NCI-H510A treated with DMSO at 0.1 percent for 48 hours (cell line): ENCODE measurements at places on chromosomes 2 and 18.

DNA sequence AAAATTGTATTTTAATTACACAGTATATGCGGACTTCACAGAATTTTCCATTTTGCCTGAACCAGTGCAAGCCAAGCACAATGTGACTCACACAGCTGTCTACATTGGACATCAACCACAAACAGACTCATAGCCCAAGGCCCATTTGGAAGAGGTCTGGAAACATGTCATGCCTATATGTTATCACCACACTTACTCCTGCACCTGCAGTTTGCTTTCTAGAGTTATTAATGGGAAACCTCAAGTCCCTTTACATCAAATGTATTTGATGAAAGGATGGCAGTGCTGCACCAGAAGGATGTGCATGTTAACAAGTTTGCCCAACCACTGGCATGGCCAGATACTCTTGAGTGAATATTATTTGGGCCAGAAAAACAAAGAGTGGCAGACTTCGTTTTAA lies 548.9 kb upstream of the CDH2 start:
- DNase-seq = no peak

DNA sequence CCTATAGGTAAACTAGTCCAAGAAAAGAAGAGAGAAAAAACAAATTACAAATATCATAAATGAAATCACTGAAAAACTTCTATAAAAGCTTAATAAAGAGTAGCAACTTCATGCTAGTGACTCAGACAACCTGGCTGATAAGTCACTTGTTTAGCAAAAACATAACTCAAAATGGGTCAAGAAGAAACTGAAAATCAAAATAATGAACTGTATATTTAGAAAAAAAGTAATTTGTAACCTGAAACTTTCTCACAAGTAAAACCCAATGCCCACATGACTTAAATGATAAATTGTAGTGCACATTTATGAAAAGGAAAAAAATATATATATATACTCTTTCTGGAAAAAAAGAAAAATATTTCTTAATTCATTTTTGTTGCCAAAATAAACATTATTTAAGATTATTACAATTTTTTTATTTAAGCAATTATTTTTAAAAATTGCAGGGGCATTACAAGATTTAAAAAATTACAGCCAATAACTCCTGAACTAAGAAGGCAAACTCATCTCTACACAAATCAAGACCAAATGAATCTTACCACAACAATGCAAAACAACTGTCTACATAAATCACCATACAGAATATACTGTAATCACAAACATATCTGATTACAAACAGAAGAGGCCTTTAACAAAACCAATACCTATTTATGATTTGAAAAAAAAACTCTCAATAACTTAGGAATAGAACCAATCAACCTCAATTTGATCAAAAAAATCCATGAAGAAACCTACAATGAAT lies 406.3 kb downstream of the CDH7 start:
- no peak for DNase-seq

DNA sequence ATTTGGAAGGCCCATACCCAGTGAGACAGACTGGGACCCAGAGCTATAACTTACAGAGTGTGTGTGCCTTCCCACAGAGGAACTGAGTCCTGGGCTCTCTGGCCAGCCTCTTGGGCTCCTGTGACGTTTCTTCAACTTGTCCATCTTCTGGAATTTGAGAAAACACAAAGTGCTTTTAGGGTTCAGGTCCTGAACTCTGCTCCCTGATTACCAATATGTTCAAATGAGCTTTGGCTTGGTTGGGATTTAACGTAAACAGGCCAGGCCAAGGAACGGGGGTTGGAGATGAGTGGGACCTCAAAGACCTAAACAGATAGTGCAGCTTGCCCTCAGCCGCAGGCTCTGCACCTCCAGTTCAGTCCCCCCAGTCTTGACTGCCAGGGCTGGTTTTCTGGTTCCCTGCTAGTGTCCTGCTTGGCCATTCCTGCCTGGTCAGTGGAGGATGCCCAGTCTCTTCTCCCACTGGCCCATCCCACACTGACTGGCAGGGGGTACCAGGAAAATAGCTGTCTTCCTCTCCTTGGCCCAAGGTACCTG lies 44.9 kb downstream of the TMEM17 start:
- DNase-seq = no peak

DNA sequence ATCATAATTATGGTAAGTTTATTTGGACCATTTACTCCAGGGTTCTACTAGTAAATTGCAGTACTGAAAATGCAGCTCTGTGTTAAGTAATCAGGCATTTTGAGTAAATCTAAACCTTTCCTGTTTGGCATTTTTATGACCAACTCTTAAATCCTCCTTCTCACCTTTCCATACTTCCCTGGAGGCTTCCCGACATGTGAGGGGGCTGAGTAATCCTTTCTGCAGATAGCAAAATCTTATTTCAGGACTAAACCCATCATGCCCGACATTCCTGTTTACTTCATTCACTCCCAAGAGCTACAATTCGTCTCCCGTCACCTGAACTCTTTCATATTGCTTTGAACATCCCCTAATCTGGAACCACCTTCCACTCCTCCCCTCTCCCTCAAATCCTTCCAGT lies 296.6 kb downstream of the IKZF2 start:
- DNase-seq = no peak

GRCh38 chr2:196413821-196414274 lies 225.7 kb upstream of the CCDC150 start:
- DNase-seq = no peak

DNA sequence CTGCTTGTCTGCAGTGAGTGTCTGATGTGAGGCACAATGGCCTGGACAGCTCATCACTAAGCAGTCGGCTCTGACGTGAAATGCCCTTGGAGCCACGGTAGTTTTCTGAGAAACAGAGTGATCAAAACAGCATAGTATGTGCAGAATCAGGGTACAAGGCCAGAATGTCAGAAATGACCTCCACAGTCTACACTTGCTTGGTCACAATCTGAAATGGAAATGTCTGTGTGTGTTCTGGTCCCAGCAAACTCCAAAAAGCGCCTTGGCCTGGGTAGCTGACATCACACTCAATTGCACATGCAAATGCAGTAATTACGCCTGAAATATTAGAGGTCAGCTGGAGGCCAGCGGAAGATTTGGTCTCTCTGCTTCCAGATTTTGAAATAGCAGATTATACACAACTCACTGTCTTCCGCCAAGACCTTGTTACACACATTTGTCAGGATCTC lies 95.4 kb downstream of the CTAGE1 start:
- DNase-seq = no peak

DNA sequence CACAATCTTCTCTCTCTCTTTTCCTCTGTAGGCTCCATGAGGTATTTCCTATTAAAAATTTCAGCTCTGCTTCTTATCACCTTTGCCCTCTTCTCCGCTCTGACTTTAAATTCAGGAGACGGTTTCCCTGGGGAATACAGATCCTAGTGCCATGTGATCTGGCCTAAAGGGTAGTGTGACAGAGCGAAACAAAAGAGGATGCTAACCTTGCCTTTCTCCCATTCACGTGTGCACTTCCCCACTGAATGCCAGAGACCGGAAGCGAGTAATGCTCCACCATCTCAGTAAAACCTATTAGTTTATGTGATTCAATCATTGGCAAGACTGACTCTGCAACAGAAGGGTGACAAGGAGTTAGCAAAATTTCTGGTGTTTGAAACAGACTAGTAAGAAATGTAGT lies 358.3 kb downstream of the ZNF521 start:
- DNase-seq = no peak

DNA sequence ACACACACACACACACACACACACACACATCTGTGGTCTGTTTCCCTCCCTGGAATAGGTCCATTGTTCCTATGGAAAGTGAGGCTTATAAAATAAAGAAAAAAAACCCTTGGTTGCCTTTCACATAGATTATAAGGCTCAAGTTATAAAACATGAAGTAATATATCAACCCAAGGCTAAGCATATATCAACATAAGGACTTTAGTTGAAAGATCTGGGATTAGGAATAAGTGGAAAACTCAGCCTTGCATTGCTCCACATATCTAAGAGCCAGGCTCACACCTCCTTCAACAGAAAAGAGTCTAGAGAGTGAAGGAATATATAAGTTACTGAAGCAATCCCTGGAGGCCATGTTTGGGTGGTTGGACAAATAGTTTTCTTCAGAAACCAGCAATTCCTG lies 235.0 kb downstream of the SUCLG1 start:
- DNase-seq = no peak

DNA sequence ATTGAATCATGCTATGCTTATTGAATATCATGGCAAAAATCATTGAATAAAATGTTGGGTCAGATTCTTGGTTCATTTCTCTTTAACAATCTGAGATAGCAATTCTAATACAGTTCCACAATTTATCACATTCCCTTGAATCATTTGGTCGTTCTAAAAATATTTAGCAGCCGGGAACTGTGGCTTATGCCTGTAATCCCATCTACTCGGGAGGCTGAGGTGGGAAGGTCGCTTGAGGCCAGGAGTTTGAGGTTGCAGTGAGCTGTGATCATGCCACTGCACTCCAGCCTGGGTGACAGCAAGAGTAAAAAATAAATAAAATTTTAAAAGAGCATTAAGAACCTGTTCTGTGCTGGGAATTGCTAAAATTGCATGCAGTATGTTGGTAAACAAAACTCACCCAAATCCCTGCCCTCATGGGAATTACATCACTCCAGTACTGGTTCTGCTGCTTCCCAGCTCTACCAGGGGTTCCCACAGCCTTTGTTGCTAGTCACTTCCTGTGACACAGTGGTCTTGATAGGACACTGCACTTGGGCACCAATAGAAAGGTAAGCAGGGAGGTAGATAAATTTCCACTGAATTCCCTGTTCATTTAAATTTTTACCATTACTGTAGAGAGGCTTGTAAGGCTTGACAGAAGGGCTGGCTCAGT lies 200.4 kb downstream of the CTNNA2 start:
- no peak for DNase-seq

DNA sequence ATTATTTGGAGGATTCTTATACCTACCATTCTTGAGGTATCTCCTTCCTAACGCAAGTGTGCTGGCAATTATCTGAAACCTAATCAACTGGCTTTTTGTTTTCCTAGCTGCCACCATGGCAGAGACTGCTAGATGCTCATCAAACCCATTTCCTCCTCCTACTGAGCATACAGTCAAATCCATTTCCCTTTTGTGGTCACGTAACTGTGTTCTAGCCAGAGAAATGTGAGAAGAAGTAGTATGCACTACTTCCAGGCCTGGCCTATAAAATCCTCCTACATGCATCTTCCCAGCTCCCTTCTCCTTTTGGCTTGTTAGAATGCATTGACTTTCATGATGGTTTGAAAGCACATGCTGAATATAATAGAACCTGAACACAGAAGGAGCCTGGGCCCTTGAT lies 494.1 kb upstream of the MEIS1 start:
- no peak for DNase-seq

DNA sequence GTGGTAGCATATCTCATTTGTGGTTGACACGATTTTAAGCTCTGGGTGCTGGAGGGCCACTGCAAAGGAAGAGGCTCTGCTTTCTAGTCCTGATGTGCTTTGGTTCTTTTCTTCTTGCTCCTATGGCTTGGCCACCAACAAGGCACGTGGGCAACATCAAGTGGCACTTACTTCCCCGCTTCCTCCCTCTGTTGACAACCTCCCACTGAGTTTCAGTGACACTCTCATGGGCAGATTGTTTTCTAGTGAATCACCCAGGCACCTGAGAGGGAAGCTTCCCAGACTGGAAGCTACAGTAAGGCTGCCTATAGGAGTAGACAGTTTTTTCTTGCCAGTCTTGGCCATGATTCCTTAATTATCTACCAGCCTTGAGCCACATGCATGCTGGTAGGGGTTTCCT lies 89.0 kb downstream of the NBAS start:
- DNase-seq = peak; percentile 92

DNA sequence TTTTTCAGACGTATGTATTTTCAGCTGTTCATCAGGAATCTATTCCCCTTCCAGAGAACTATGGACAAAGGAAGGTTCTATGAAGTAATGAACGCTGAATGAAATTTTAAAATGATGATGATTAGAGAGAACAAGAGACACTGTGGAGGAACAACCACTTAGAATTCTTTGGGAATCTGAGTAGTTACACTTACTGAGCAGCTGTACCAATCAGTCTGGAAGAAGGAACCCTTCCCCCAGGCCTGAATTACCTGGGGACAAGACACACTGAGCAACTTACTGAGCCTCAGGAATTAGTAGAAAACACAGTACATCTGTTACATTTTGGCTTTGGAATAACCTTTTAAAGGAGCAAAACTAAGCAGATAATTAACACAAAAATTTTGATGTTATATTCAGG lies 1.9 kb downstream of the MSTN start:
- no peak for DNase-seq

- DNase-seq = no peak
These were observed 108.6 kb downstream of the APOB start for GRCh38 chr2:20935168-20935775.

DNA sequence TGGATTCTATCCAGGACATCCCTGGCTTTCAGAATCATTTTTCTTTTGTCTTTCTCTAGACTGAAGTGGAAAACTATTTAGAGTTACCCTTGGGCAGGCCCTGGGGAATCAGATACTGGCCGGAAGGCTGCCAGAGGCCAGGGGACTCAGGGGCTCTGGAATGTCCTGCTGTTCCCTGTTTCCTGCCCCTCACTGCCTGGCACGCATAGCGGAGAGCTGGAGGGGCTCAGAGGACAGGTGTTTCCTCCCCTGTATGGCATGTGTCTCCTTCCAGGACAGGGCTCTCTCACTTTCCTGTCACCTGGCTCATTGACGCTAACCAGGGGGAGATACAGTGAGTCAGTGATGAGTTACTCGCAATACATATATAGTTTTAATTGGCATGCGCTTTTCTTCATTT lies 38.8 kb downstream of the DYSF start:
- DNase-seq = no peak

- DNase-seq = no peak
These were observed 72.7 kb downstream of the SH3RF3 start for GRCh38 chr2:109201465-109202327.

DNA sequence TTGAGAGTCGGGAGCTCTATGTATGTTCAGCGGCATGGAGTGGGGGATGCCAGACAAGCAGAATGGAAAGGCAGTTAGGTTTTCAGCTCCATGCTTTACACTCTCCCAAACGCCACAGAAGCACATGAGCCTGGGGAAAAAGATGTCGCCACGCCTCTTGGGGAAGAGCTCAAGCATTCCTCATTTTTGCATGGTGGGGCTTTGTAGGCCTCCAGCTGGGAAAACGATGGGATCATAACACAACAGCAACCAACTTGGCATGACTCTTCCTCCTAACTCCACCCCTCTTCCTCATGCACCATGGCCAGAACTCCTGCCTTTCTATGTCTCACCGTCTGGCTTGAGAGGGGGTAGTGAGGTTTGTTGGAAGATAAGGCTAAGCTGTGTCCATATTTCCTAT lies 102.6 kb downstream of the PAX3 start:
- DNase-seq = no peak

- DNase-seq = peak; percentile 28
These were observed 7.5 kb upstream of the KCNG2 start for GRCh38 chr18:79789901-79790890.

GRCh38 chr2:38212312-38212711 lies 136.4 kb upstream of the CYP1B1 start:
- DNase-seq = no peak
